RWPE1 (cell line): ENCODE measurements at places on chromosomes 1 and 21.

GRCh38 chr1:10257851-10258250 is 47.5 kb downstream of the KIF1B start:
- no peak for DNase-seq

DNA sequence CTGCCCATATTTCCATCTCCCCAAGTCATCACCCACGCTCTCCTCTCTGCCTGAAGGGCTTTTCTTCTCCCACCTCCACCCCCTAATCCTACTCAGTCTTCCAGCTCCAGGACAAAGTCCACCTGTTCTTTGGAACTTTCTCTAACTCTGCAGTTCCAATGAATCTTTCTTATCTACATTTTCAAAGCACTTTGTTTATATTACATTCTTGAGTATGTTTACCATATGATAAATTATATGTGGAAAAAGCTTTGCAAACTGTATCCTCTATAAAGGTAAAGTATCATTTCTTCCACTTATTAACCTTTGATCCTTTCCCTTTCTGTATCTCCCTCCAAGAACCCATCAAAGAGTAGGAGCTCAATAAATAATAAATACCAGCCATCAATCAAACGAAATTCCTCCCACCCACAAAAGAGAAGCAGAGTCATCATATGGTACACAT is 39.7 kb downstream of the TTC13 start:
- no peak for DNase-seq

DNA sequence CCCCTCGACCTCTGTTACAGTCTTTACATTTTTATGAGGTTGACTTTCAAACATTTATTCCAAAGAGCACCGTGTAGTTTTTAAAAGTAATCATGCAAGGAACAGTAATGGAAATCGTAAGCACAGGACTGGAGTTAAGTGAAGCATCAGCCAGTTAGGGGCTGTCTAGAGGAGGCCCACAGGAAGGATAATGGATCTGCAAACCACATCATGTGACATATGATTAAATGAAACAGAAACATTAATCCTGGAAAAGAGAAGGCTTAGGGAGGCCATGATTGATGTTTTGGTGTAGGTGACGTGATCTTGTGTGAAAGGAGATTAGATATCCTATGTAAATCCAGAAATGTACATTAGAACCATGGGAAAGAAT is 25.0 kb downstream of the RGS7 start:
- DNase-seq = no peak

GRCh38 chr1:115652236-115652788 is 10.5 kb downstream of the VANGL1 start:
- DNase-seq = no peak

- DNase-seq = no peak
These were observed 3.5 kb downstream of the HAPLN2 start for GRCh38 chr1:156622581-156623297.

DNA sequence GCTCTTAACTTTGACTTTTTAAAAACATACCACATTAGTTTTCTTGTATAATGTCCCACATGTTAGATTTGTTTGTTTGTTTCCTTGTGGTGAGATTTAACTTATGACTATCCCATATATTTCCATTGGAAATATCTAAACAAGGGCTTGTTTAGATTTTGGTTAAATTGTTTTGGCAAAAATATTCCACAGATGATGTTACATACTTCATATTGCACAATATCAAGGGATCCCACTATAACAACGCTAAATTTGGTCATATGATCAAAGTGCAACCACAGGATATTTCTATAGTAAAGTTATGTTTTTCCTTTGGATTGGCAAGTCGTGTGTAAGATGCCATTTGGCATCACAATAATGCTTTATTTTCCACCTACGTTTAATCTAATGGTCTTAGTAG is 396.7 kb downstream of the TGFB2 start:
- DNase-seq = no peak

DNA sequence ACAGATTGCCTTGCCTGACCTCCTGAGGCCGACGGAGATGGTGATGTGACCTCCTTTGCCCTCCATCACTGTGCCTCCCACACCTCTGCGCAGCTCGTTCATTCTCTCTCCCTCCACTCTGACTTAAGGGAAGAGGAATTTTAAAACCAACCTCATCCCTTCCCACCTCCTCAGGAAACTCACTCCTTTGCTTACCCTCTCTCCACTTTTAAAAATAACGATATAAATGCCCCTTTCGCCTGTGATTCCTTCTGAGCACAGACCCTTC is 21.2 kb downstream of the LRRN2 start:
- no peak for DNase-seq

- no peak for DNase-seq
These were observed 18.0 kb downstream of the ZMYM1 start for GRCh38 chr1:35097224-35097623.
